ENCODE measurements at places on chromosomes 7 and 10.

- no peaks in the 10 kb centered on the region for H3K27me3 ChIP-seq
- peaks cover 3% of the 10 kb centered on the region for H3K36me3 ChIP-seq
- H3K27ac ChIP-seq = no peak overlapping the region
- no peak overlapping the region for H3K4me3 ChIP-seq
- no peak for DNase-seq
Measured at GRCh38 chr7:23120106-23120505, 14.5 kb downstream of the KLHL7 start.

DNA sequence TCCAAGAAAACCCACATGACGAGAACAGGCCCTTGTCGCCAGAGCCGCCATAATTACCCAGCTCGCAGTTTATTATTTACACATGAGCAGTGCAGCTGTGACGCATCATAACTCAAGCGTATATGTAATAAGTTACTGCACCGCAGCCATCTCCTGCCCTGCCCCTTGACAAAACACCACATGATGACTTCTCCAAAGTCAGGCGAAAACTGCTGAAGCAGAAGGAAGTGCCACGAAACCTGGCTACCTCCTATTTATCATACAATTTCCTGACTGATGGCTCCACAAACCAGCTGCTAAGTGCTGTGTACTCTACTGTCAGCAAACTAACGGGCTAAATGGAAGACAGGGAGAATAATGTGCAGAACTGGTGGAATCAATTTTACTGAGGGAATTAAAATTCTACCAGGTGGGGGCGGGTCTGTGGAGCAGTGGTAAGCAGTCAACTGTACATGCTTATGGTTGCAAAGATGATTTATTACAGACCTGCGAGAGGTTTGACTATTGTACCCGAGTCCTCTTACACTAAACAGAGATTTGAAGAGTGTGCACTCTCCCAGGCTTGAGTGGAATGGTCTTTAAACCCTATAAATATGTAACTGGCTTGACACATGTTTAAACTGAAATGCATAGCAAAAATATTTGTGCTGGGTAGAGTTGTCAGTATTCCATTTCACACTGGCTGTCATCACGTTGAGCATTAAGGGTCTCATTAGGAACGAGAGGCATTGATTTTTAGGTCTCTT lies 156.0 kb downstream of the GLI3 start:
- DNase-seq = no peak
- no peaks in the 10 kb centered on the region for H3K27me3 ChIP-seq
- peaks cover 4% of the 10 kb centered on the region for H3K36me3 ChIP-seq
- H3K27ac ChIP-seq = no peak overlapping the region
- peaks cover 5% of the 10 kb centered on the region for H3K4me1 ChIP-seq

GRCh38 chr7:140640060-140640637 lies 464 bp downstream of the DENND2A start:
- H3K4me3 ChIP-seq = peak overlapping the region; percentile 92
- H3K36me3 ChIP-seq = peaks cover 11% of the 10 kb centered on the region
- peak overlapping the region; percentile 93 for H3K27ac ChIP-seq
- DNase-seq = peak; percentile 72
- peaks cover 50% of the 10 kb centered on the region for H3K4me1 ChIP-seq

DNA sequence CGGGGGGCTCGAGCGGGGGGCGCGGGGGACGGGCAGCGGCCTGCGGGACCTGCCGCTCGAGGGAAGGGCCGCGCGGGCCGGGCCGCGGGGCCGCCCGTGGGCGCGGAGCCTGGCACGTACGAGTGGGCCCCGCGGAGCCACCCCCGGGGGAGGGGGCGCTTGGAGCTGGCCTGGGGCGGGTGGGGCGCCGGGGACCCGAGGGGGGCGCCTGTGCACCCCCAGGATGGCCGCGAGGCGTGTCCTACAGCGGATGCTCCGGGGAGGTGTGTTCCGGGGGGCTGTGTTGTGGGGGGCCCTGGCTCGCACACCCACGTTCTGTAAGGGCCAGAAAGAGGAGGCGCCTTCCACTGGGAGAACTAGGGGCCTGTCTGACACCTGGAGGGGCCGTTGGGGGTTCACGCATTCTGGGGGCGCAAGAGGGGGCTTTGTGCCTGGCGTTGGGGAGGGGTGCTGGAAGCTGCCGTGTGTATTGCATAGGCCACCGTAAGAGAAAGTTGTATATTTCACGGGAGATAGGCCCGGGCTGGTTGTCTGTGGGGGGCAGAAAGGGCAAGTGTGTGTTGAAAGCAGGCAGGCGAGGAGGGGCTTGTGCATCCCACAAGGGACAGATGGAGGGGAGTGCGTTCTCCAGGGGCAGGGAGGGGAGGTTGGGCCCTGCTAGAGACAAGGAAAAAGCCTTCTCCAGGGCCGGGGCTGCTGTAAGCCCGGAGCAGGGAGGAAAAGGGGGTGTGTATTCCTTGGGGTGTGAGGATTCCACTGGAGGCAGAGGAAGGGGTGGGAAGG lies 663 bp downstream of the VPS37D start:
- DNase-seq = peak; percentile 23
- peaks cover 19% of the 10 kb centered on the region for H3K4me1 ChIP-seq
- peaks cover 4% of the 10 kb centered on the region for H3K36me3 ChIP-seq
- H3K27me3 ChIP-seq = peaks cover 14% of the 10 kb centered on the region
- H3K27ac ChIP-seq = no peak overlapping the region

- DNase-seq = no peak
- no peaks in the 10 kb centered on the region for H3K36me3 ChIP-seq
- H3K27ac ChIP-seq = no peak overlapping the region
- peak overlapping the region; percentile 78 for H3K4me3 ChIP-seq
- H3K4me1 ChIP-seq = peaks cover 24% of the 10 kb centered on the region
Measured at GRCh38 chr7:27095050-27095896, 527 bp downstream of the HOXA1 start.

- no peaks in the 10 kb centered on the region for H3K27me3 ChIP-seq
- no peaks in the 10 kb centered on the region for H3K4me1 ChIP-seq
- no peak overlapping the region for H3K27ac ChIP-seq
- DNase-seq = peak; percentile 60
Measured at GRCh38 chr7:33459340-33459751, 330.0 kb downstream of the BBS9 start.

DNA sequence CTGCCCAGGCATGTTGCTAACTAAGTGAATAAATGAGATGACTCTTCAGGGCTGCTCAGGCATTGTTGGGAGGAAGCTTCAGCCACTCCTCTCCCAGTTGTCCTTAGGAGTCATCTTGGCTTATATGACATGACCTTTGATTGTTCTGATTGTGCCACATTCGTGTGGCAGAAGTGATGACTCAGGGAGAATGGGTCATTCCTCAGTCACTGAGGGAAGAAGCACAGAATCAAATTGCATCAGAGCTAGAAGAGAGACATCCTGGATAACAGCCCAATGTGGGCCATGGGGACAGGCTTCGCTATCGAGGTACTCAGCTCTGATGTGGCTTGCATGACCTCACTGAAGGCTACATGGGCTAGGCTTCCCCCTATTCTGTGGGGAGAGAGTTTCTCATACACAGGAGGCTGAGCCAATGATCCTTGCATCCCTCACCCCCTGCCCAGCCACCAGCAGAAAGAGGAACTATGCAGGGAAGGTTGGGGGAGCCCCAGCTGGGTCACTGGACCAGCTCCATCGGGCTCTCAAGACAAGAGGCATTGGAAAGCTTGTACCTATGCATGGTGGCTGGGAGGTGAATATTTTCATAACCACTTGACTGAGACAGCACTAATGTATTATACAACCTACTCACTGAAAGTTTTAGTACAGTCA lies 6.0 kb upstream of the HMX3 start:
- H3K4me3 ChIP-seq = no peak overlapping the region
- H3K27ac ChIP-seq = no peak overlapping the region
- H3K27me3 ChIP-seq = peaks cover 66% of the 10 kb centered on the region

- DNase-seq = no peak
- H3K4me3 ChIP-seq = no peak overlapping the region
- no peaks in the 10 kb centered on the region for H3K27me3 ChIP-seq
- no peaks in the 10 kb centered on the region for H3K36me3 ChIP-seq
- no peak overlapping the region for H3K27ac ChIP-seq
Measured at GRCh38 chr10:29837586-29837985, 202.8 kb upstream of the SVIL start.

DNA sequence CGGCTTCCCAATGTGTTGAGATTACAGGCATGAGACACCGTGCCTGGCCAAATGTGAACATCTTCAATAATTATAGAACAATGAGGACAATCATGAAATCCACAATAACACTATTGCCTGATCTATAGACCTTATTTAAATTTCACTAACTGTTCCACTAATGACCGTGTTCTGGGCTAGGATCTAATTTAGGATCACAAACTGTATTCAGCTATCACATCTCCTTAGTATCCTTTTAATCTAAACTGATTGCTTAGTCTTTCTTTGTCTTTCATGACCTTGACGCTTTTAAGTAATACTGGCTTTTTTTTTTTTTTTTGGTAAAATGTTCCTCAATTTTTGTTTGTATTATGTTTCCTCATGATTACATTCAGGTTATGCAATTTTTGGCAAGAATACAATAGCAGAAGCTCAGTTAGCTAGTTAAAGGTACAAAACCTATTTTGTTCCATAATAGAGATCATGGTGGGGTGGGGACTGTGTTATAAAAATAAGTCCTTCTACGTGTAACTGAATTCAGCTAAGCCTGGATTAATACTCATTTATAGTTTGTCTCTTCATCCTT lies 158.4 kb downstream of the AOAH start:
- no peaks in the 10 kb centered on the region for H3K36me3 ChIP-seq
- H3K4me1 ChIP-seq = no peaks in the 10 kb centered on the region
- H3K27me3 ChIP-seq = no peaks in the 10 kb centered on the region
- DNase-seq = no peak

DNA sequence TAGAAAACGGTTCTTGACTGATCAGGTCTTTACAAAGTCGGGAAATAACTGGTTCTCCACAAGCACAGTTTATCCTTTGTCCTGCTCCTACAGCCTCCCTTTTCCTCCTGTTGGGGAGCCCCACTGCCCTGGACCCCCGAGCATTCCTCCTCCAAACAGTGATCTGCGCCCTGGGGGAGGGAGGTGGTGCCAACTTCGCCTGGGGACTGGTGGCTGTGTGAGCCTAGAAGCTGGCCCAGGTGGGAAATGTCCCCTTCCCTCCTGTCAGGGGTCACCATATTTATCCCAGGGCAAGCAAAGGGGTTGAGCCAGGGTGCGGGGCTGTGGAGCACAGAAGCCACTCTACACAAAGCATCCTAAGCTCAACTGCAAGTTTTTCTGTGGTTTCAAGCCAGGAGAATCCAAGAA lies 5.2 kb downstream of the HMX3 start:
- H3K36me3 ChIP-seq = no peaks in the 10 kb centered on the region
- H3K4me1 ChIP-seq = peaks cover 25% of the 10 kb centered on the region
- no peak overlapping the region for H3K27ac ChIP-seq
- DNase-seq = no peak
- H3K4me3 ChIP-seq = no peak overlapping the region
- peaks cover 97% of the 10 kb centered on the region for H3K27me3 ChIP-seq

DNA sequence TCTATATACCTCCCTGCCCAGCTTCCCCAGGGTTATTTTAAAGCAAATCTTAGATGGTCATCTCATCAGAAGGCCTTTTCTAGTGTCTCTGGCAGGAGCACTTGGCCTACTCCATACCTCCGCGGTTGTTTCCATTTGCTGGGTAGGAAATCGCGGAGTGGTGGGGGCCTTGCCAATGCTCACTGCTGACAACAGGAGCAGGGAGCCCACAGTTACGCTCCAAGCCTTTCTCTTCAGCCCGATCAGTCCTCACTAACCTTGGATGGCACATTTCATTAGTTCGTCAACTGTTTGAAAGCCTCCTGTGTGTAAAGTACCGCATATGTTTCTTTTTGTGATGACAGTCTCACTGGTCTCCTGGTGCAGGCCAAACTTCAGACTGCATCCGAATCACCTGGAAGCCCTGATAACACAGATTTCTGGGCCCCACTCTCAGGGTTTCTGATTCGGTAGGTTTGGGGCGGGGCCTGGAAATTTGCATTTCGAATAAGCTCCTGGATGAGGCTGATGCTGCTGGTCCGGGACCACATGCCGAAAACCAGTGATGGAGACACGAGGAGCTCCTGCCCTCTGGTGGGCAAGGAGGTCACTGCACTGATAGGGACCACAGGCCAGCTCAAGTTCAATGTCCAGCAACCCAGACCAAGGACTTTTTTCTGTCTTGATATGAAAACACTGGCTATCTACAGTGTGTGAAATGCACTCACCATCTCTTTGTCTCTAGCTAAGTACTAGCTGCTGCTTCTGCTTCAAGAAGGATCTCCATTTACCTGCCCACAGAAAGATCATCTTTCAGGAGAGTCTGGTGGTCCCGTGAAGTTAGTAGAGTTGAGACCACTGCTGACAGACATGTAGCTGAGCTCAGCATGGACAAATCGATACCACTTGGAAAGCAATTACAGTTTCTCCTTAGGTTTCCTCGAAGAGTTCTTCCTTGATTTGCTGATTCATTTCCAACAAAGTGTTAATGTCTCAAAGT lies 14.0 kb downstream of the LRGUK start:
- H3K27me3 ChIP-seq = no peaks in the 10 kb centered on the region
- H3K4me3 ChIP-seq = no peak overlapping the region
- H3K27ac ChIP-seq = no peak overlapping the region
- peak; percentile 63 for DNase-seq
- H3K36me3 ChIP-seq = no peaks in the 10 kb centered on the region
- no peaks in the 10 kb centered on the region for H3K4me1 ChIP-seq
